Stimulated activated CD8-positive, alpha-beta memory T cell treated with anti-CD3 and anti-CD28 coated beads, Interleukin-2, amount 100 ng/mL, for 48 hours (primary cell): ENCODE measurements at places on chromosomes 2 and 18.

- no peak for DNase-seq
Measured at GRCh38 chr2:239019183-239019581, 171.3 kb downstream of the TWIST2 start.

DNA sequence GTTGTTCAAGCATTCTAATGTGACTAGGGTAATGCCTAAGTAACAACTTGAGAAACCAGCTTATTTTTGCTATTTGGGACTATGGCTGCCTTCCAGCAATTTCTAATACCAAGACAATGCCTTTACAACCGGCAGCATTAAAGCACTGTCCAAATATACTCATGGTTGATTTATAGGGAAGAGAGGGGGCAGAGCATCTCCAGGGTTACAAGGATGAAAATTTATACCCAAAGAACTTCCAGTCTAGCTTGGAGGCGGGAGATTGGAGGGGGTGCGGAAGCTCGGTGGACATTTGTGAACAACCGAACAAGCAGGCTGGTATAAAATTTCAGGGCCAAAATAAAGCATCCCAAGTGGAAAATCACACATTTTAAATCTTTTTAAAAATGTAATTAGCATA is 294.9 kb upstream of the STON1 start:
- no peak for DNase-seq

DNA sequence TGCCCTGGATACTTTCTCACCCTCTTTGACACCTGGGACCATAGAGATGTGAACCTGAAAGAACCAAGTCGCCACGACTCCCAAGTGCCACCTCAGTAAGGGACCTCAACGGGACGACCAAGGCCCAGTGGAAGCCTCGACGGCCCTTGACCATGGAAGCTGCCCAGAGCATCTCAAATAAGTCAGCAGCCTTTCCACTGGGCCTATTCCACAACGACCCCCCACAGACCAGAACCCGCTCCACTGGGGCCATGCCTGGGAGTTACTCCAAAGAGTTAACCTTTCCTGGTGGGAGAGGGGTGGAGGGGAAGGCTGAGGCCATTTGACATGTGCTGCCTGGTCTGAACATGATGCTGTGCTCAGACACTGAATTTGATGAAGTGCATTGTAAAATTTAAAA is 146.9 kb downstream of the KLHL29 start:
- DNase-seq = no peak

DNA sequence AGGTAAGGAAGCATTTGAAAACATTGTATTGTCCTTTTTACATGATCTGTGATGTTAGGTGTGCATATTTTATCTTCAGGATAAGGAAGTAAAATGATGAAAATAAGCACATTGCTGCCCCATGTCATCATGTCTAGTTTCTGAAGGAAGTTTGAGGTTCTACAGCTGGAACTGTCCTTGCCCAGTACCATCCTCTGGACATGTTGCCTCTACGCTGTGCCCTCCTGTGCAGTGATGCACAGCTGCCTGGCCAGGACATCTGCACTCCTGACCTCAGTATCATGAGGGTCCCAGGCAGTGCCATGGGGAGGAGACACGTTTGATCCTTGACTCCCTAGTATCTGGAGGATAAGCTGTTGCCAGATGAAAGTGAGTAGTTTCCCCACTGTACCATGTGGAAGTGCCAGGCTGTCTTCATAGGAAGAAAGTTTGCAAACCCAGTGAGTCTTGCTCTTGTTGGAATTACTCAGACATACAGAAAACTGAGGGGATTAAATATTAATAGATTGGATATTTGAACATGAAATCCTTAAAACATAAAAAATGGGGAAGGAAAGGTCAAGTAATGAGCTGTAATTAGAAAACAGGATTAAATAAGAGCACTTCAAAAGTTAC is 9.5 kb downstream of the ALKAL2 start:
- no peak for DNase-seq

DNA sequence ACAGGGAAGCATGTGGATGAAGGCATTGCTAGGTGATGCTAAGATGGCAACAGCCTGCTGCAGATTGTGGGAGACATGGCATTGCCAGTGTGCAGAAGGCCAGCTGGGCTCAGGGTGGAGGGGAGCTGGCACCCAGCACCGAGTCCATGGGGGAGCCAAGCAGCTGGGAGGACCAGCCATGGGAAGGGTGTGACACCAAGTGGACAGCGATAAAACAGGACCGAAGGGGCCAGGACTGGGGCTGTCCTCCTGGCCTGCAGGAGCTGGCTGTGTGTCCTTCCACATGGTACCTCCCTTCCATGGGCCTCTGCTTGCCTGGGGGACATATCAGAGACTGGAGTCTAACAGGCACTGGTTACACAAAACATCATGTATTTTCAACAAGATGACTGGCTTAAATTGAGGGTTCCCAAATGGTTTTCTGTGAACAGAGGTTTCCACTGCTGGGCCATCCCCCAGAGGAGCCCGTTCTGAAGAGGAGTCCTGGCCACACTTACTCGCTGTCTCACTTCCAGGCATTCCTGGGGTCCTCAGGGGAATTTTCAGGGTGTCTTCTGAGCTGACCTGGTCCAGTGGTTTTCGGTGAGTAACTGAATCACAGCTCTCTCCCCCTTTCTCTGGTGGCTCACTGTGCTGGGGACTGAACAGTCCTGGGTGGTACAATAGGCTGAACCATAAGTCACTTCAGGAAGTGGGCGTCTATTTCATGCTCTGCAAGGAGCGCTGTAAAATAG is 60.4 kb upstream of the TNP1 start:
- no peak for DNase-seq

GRCh38 chr18:36461551-36461987 is 164.1 kb downstream of the FHOD3 start:
- DNase-seq = no peak

- no peak for DNase-seq
Measured at GRCh38 chr2:45992021-45992740, 305.0 kb upstream of the EPAS1 start.

DNA sequence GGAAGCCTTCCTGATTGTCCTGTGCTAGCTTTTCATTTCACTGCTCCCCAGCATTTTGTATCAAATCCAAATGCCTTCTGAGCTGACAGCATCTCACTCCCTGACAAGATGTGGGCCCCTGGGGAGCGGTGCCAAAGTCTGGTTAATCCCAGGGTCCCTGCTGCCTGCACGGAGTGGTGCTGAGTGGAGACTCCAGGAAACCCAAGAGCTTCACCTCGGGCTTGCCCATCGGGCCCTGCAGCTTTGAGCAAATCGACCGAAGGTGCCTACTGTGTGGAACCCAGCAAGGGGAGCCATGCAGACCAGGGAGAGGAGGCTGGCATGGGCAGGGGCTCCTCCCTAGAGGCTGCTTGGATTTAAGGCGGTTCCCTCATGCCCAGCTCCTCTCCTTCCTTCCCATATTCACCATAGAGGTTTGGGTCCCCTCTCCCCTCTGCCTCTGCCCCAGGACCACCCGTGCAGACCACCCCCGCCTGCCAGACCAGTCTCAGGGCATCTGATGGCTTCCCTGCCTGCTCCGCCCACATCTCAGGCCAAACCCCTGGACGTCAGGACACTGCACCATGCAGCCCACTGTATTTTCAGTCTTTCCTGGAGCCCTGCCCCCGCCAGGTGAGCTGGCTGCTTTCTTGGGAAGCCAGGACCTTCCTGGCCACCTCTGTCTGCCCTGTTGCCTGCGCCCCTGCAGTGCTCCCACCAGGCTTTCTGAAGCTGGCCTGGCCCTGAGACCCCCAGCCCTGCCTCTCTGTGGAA is 37.8 kb downstream of the RRM2 start:
- DNase-seq = no peak

- no peak for DNase-seq
Measured at GRCh38 chr2:74238879-74239278, 40.5 kb downstream of the MTHFD2 start.

- DNase-seq = no peak
Measured at GRCh38 chr18:59646228-59646962, 50.8 kb downstream of the CCBE1 start.

GRCh38 chr18:67359873-67360838 is 156.4 kb downstream of the DSEL start:
- no peak for DNase-seq

DNA sequence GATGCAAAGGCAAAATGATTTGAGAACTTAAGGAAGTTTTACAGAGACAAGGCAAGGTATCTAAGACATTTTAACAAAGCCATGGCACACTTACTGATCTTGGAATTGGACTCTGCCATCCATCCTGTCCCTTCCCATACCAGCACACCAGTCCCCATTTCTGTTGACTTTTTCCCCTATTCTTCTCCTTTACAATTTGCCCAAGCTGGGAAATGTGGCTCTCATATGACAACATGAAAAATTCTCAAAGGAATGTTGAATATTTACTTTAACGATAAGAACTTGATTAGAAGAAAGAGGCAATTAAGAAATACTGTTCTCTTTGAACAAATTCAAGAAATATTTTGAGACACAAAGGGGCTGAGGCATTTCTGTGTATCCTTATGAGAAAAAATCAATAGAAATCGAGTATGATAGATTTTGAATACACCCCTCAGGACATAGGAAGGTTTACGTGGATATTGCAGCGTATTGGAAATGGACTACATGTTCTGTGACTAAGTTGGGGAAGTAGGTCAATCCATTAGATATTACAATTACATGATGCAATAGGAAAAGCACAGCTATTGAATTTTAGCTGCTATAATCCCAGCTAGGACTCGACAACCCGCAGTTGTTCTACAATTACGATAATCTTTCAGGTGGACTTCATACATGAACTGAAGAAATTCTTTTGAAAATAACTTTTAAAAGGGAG is 201.6 kb downstream of the TRIB2 start:
- no peak for DNase-seq

- DNase-seq = no peak
Measured at GRCh38 chr18:55419132-55419946, 168.7 kb downstream of the TCF4 start.

DNA sequence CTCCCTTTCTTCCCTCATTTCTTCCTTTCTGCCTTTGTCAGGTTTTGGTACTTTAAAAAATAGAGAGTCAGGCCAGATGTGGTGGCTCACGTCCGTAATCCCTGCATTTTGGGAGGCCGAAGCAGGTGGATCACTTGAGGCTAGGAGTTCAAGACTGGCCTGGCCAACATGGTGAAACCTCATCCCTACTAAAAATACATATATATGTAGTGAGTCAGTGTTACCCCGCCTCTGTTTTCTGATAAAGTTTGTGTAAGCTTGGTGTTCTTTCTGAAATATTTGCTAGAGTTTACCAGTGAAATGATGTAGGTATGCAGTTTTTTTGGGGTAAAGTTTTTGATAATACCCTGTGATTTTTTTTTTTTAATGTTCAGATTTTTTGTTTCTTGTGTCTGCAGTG is 58.8 kb downstream of the DGKD start:
- no peak for DNase-seq

- DNase-seq = peak; percentile 30
Measured at GRCh38 chr2:31429759-31430438, 15.4 kb upstream of the XDH start.

GRCh38 chr18:45670281-45670962 is 53.6 kb upstream of the SLC14A1 start:
- DNase-seq = no peak
